ENCODE measurements at places on chromosomes 2 and 18.
A peak's percentile ranks its signal among the peaks of the same experiment; 100 is the strongest.

DNA sequence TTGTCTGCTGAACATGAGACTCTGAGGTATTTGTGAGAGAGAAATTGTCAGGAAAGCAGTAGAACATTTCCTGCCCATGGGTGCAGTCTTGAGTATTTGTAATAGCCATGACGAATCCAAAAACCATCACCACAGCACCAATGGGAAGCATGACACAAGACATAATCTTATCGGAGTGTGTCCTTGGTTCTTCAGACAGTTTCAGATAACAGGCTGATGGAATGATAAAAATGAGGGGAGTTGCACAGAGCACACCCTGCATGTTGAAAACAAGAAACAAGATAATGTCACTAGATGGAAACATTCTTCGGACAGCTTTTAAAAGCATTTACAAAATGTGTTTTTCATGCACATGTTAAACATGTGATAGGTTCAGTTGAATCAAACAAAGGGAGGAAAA, 56.9 kb downstream of the SLC38A11 start:
- DNase-seq, result no peak

DNA sequence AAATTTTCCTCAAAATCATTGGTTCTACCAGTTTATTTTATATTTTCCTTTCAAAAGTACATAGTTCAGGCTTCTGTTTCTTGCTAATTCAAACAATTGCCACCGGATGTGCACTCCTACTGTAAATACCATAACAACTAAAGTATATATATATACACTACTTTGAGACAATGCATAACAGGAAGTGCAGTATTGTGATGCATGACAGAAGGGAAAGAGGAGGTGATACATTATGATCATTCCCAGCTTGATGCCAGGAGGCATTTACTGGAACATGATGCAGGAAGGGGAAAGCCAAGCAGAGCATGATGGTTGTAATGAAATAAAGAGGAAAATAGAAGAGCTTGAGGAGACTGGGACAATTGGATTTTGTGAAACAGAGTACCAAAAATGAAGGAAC, 215.2 kb upstream of the NT5C1B start:
- DNase-seq, result no peak

- DNase-seq, result no peak
Measured at GRCh38 chr18:50183556-50183955, 11.4 kb downstream of the MYO5B start.

GRCh38 chr2:30365201-30365600, 81.8 kb upstream of the LCLAT1 start:
- DNase-seq, result no peak

DNA sequence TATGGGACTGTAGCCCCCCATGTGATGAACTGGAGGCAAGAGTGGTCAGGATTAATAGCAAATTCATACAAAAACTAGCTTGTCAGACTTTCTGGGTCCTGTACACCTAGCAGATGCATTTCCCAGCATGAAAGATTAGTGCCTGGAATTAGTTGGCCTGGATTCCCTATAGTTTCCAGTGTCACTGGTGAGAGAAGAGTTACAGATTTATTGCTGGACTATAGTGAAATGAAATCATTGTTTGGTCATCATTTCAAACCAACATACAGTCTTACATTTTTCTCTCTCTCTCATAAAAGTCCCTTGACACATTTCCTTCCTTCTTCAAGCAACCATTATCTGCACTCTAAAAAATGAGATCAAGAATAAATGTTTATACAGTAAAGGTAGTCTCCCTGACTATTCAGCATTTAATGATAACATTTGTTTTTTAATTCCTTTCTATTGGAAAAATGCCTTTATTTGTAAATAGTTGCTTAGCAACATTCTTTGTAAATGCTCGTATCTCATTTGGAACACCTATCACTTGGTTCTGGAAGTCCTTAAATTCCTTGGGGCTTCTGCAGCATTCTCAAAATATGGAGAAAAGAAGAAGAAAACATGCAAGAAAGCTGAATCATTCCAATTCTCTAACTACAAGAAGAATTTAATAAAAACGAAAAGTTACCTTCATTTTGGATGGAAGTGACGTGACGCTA, 144.4 kb downstream of the MREG start:
- DNase-seq, result peak; percentile 79

DNA sequence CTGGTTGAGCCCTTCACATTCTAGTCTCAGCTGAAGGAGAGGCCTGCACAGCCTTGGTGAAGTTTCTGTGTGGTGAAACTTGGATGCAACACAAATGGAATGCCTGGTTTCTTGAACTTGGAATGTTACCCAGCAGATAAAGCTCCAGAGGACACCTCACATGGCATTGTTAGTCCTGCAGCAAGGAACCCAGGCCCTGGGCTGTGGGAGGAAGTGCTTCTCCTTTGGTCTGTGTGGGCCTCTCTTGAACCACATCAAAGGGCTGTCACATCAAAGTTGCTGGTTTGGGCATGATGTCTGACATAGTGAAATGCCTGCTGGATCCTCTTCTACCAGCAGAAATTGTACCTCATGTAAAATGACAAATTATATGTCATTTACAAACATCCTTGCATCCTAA, 198.5 kb downstream of the FHOD3 start:
- DNase-seq, result no peak

- DNase-seq, result no peak
Measured at GRCh38 chr18:58135701-58136331, 91.8 kb downstream of the NEDD4L start.

DNA sequence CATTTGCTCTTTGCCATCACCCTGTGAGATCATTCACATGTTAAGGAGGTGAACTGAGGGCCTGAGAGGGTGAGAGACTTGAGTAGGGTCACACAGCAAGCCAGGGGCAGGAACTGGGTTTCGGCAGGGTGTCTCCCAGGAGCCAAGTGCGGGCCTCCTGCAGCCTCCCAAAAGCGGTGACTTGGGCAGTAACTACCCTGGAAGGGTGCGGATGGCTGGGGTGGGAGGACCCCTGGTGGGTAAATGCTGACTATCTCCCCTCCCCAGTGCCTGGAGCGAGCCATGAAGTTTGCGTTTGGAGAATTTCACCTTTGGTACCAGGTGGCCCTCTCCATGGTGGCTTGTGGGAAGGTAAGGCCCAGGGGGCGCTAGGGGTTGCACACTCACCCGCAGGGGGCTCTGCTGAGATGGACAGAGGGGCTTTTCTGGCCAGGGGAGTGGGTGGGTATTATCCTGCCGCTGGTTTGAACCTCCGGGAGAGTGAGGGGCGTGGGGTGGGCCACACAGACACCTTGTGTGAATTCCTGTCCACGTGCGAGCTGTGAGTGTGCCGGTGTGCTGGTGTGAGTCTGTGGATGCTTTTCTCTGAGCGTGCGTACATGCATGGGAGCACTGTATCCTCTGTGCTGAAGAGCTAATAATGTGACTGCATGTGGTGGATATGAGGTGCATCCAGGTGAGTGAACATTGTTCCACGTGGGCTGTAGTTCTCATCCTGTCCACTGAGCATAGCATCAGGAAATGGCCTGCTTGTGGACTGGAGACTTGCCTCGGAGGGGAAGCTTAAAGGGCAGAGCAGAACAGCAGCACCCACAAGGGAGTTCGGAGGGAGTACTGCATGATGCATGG, 91.0 kb upstream of the MCFD2 start:
- DNase-seq, result no peak

DNA sequence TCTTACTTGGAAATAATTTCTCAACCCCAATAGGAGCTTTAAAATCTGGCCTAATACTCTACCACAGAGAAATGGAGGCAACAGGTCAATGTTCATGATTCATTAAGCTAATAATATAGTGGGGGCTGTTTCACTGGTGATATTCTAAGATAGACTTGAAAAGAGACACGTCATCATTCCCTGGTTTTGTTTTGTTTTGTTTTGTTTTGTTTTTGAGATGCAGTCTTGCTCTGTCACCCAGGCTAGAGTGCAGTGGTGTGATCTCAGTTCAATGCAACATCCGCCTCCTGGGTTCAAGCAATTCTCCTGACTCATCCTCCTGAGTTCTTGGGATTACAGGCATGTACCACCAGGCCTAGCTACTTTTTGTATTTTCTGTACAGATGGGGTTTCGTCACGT, 37.5 kb upstream of the SOS1 start:
- DNase-seq, result no peak

DNA sequence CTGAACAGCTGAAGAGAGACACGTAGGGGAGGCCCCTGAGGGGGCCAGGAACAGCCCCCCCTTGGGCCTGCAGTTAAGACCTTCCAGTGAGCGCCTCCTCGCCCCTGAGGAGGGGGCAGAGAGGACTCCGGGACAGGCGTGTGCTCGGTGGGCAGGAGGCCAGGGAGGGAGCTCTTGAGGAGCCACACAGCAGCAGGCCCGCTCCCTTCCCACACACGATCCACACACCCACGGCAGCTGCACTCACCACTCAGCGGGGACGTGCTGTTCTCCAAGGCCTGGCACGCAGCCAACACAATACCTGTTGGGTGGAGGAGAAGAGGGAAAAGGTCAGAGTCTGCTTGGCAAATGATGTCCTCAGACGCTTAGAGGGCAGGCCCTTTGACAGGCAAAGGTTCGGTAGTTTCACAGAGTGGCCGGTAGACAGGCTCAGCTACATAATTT, 39.0 kb downstream of the TGFA start:
- no peak for DNase-seq

DNA sequence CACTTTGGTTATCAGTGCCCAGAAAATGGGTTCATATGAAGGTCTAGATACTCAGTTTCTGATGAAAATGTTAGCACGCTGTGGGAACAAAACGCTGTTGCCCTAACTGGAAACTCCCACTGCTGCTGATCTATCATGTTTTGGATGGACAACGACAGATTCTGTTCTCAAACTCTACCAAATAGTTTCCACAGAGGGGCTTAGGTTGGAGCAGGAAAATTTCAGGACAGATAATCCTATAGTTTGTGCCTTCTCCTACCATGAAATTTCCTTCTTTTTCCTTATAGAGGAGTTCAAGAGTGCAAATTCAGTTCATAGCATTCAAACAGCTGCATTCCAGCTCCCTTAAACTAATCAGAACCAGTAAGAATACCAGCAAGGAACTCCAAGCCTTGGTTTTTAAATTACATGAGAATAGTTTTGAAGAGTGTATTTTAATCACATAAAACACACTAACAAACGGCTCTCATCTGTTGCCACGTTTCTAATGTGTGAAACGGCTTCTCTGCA, 58.7 kb upstream of the RALBP1 start:
- no peak for DNase-seq

DNA sequence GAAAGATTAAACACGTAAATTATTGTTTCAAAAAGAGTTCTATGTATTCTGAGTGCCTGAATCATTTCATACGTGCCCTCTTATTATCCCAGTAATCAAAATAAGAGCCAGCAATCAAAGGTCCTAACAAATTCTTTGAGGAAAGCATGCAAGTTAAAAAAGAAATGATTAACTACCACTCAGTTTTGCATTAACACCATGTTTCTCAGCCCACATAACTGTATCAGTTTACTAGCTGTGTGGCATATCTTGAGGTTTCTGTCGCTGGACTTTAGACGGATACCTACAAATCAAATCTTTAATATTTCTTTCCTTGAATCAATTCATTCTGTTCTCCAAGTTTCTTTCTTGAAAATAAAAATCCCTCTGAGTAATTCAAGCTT, 668.9 kb upstream of the CHAC2 start:
- DNase-seq, result no peak

DNA sequence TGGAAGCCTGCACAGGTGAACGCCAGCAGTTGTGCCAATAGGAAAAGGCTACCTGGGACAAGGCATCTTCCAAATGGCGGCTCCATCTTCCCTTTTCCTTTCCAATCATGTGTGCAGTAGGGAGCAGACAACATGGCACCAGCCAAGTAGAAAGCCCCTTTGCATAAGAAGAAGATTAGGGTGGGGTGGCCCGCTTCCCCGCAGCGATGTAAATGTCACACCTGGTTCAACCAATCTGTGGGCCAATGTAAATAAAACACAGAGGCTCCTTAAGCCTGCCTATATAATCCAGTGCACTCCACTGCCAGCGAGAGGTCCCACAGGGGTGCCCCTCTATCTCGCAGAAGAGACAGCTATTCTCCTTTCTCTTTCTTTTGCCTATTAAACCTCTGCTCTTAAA, 468.4 kb upstream of the CRIM1 start:
- no peak for DNase-seq

DNA sequence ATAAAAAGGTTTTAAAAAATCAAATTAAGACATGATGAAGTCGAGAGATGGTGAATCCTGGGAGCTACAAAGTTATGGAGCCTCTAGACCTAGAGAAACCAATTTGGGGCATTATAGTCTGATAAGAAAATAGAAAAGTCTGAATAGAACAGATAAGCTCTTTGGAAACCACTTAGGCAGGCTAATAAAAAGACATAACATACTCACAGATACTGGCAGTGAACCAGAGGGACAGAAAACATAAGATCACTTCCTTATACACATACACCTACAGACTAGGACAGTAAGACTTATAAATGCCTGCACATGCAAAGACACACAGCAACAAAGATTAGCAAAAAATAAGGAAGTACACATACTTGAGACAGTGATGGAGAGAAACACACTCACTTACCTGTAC, 20.0 kb downstream of the SMC6 start:
- no peak for DNase-seq

DNA sequence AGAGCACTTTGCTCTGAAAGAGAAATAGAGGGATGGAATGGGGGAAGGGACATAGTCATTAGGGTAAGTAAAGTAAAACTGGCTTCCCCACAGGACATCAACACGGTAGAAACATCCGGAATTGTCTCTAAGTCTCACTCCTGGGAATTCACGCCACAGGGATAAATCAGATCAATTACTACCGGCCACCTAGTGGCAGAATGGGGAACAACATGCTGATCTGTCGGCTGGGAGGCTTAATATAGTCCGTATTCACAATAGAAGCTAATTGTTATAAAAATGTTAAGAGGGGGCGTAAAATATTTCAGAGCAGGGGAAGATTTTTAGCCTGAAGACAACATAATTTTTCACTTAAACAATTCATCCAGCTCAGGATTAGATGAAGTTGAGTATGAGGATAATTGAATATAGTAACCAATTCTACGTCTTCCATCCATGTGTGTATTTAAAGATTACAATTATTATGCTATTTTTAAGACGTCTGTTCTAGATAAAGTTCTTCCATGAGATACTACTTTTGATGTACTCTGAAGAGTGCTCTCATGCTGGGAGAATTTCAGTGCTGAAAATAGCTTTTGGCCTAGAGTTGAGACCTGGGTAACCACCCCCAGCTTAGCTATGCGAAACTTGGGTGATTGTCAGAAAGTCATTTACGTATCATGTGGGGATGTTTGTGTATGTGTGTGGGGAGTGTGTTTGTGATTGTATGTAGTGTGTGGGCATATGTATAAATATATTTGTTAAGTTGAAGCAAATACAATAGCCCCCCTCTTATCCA, 65.7 kb downstream of the LRRTM1 start:
- no peak for DNase-seq

DNA sequence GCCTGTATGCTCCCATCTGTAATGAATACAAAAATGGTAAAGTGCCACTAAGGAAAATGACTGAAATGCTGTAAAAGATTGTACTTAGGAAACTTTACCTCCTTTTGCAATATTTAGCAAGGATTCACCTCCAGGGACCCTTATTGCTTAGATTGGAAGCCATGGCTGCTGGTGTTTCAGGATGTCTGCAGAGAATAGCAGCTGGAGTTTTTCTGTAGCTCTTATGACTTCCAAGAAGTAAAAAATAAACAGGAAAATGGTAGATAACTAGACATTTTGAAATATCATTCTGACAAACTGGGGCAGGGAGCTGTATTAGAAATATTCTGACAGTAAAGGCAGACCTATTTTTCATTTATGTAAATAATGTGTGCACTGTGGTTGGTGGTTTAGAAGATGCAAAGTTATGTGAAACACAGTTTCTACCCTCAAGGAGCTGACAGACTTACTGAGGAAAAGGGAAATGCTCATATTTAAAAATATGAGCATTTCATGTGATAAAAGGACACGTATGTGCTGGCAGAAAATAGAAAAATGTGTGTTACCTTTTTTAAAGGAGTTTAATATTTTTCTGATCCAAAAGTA, 224.9 kb upstream of the BOD1L2 start:
- DNase-seq, result no peak

GRCh38 chr18:77032181-77032701, 100.3 kb downstream of the MBP start:
- DNase-seq, result no peak

Measured in forelimb muscle (tissue), 1 donor.